ENCODE measurements at places on chromosomes 11 and 22. TPM values are rescaled to one million over a fixed set of nuclear protein-coding genes. Genes with fewer than 3 reads are reported as not detected.

The ASPHD2 gene
- total RNA-seq, result 21.6 TPM

The KLHL35 gene
- total RNA-seq, result 1.7 TPM

The CD82 gene
- total RNA-seq, result 16.5 TPM

The LMO2 gene
- total RNA-seq, result 12.3 TPM

The TP53I11 gene
- 27.4 TPM for total RNA-seq

The NELL1 gene
- total RNA-seq, result not detected

The SPDYC gene
- total RNA-seq, result not detected

The PANX2 gene
- total RNA-seq, result 1.6 TPM

The CREB3L1 gene
- 54.2 TPM for total RNA-seq

Measured in stomach (tissue), 19 donors.